Spleen (tissue), 13 donors: ENCODE measurements at places on chromosomes 3 and 15. TPM values are rescaled to one million over a fixed set of nuclear protein-coding genes. Genes with fewer than 3 reads are reported as not detected.

The A4GNT gene
- total RNA-seq: not detected

The RPL39L gene
- total RNA-seq: 4.0 TPM

The POTEB2 gene
- total RNA-seq: not detected

The ADCY5 gene
- total RNA-seq: 11.3 TPM

The ZDHHC19 gene
- total RNA-seq: 44.6 TPM

The PRSS50 gene
- not detected for total RNA-seq

The C3orf22 gene
- total RNA-seq: not detected

The LRRN1 gene
- 7.9 TPM for total RNA-seq

The TIMP4 gene
- 3.1 TPM for total RNA-seq

The XCR1 gene
- total RNA-seq: 1.7 TPM

The FSIP1 gene
- total RNA-seq: 0.28 TPM

The IL5RA gene
- total RNA-seq: 0.60 TPM

The ARL14 gene
- not detected for total RNA-seq

The NDN gene
- 41.6 TPM for total RNA-seq

The C3orf49 gene
- not detected for total RNA-seq

The RARRES1 gene
- 18.7 TPM for total RNA-seq

The GP5 gene
- total RNA-seq: 0.51 TPM

The INO80 gene
- total RNA-seq: 25.2 TPM

The WNT5A gene
- total RNA-seq: 20.4 TPM

The MORC1 gene
- not detected for total RNA-seq

The SEMA5B gene
- 0.63 TPM for total RNA-seq

The BTLA gene
- 21.3 TPM for total RNA-seq

The CRYGS gene
- total RNA-seq: 7.7 TPM

The SLC25A20 gene
- 43.2 TPM for total RNA-seq

The GXYLT2 gene
- 3.4 TPM for total RNA-seq

The SLC22A13 gene
- total RNA-seq: 0.51 TPM

The GPR149 gene
- not detected for total RNA-seq

The LIPH gene
- 1.7 TPM for total RNA-seq

The FANCD2OS gene
- not detected for total RNA-seq

The SLCO2A1 gene
- total RNA-seq: 46.4 TPM

The FAM219B gene
- total RNA-seq: 69.3 TPM

The UBAP1L gene
- 4.8 TPM for total RNA-seq

The TNFSF10 gene
- total RNA-seq: 137 TPM

The LPP gene
- total RNA-seq: 176 TPM

The TMEM212 gene
- total RNA-seq: not detected

The SAMMSON gene
- total RNA-seq: not detected
